ENCODE measurements at places on chromosomes 2 and 18.

DNA sequence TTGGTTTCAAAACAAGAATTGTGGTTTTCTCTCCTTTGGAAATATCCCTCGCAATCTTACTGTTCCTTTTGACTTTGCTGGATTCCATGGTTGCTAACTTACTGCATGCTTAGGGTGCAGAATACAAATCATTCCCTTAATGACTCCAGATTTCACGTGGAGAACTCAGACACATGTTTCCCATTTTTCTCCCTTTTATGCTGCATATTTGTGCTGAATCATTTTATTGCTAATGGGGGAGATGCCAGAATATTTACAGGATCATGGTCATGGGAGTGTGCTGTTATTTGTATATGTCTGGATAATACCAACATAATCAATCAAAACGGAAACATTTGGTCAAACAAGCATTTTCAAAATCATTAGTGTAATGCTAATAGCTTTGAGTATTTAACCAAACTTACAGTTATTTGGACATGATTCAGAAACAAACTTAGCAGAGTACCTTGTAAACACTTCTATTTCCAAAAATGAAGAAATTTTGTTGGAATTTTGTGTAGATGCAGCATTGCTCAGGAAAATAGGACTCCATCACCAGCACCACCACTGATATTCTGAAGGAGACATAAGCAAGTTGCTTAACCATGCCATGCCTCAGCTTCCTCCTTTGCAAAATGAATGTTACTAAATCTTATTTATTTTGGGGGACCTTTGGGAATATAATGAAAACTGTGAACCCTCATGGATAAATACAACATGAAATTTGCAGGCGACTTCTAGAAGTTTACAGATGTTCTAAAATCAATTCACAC is 122.5 kb upstream of the RND3 start:
- DNase-seq, result no peak

GRCh38 chr2:157748371-157749142 is 119.9 kb upstream of the ACVR1C start:
- no peak for DNase-seq

- DNase-seq, result no peak
Observed at GRCh38 chr2:12488352-12489318, 228.1 kb upstream of the TRIB2 start.

DNA sequence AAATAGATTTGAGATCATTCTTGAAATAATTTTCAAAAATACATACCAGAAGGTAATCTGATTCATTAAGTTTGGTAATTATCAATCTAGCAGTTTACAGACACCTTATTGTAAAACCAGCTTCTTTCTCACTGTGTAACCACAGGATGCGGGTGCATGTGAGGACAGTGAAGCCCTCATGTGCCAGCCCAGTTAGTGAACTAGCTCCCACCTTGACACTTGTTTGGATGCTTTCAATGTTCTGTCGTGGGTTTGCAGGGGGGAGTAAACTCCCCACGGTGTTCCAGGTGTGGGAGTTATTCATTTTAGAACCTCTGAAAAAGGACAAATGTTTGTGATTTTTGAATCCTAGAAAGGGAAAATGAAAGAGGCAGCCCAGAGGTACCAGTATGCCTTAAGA is 59.0 kb downstream of the WDSUB1 start:
- no peak for DNase-seq

- no peak for DNase-seq
Observed at GRCh38 chr18:46770708-46771107, 13.9 kb upstream of the ST8SIA5 start.

DNA sequence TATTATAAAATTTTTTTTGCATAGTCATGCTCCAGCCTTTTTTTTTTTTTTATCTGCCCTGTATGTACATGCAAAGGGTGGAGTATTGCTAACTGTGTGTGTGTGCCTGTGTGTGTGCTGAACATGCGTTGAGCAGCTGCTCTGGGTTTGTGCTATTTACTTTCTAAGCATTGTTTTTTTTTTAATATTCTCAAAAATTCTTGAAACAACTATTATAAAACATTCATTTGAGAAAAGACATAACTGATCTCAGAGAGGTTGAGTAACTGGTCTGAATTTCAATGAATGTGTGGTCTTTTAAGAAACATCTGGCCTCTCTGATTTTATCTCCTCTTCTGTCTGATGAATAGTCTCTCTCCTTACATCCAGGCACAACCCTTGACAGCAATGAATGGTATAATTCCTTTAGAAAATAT is 366.0 kb upstream of the SLC14A2 start:
- no peak for DNase-seq

DNA sequence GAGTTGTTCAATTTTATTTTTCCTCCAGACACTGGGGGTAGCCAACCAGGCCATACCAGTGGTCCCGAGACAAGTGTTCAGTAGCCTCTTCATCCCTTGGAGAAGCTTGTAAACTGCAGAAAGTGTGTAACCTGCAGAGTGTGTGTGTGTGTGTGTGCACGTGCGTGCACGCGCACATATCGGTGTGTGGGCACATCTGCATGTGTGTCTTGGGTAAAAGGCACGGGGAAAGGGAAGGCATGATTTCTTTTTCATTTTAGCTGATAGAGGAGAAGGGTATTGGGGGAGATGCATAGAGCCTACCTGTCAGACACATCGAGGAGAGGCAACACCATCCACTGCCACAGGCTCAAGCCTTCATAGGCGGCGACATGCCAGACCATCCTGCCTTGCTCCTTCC is 181.4 kb downstream of the CLIP4 start:
- DNase-seq, result no peak

DNA sequence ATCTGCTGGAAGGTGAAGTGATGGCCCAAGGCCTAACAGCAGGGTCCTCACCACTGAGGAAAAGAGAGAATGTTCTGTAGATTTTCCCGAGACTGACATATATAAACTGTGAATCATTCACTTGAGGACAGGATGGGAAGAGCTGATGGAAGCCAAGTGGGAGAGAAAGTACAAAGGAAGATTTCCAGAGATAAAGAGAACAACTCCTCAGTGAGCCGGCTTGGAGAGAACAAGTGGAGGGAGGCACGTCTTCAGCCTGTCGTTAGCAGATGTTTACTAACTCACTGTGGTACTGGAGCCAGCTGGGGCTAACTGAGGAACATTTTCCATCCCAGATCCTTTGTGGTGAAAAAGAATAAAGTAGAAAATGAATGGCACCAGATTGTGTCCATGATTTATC is 552.9 kb upstream of the TNP1 start:
- no peak for DNase-seq

DNA sequence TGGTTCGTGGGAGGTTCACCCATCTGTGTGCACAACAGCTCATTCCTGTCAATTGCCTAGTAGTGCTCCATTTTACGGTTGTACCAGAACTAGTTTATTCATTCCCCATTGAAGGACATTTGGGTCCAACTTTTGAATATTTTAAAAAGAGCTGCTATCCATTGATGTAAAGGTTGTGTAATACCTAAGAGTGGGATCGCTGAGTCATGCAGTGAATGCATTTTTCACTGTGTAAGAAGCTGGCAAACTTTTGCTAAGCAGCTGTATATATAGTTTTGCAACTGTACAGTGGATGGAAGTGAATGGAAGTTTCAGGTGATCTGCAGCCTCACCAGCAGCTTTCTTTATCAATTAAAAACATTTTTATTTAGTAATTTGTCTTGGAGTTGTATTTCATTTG is 104.5 kb downstream of the DCDC2C start:
- DNase-seq, result no peak

DNA sequence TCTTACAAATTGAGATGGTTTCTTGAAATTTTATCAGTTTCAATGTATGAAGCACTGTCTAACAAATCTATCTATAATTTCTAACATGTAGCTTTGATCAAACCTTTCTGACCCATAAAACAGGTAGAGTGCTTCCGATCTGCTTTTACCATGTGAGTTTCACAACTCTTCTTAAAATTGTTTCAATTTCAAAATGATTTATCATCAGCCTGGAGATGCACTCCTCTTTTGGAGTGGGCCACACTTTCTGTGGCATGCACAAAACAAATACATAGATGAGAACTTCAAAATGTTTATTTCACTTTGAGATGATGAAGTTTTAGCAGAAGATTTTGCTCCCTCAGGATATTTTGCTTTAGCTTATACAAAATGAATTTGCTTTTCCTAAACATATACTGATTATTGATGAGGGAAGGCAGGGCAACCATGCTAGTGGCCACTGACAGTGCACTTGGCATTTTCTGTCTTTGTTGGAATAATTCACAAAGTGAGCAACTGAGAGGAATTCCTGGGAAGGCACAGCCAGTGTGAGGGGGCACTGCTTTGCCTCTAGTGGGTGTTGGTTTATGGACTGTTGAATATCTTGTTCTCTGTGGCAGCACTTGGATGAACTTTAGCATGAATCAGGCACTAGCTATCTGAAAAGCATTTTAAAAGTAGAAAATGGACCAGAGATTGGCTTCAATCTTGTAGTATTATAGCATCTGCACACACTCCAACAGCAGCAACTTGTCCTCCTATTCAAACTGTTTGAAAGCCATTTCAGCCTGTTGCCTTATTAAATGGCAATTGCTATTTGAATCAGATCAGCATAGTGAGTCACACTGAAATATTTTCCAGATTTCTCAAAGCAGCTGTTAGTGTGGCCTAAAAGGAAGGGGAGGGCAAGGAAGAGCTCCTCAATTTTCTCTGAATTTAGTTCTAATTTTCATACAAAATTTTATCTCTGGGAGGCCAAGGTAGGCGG is 193.2 kb downstream of the CCDC85A start:
- DNase-seq, result no peak

GRCh38 chr2:66495788-66496640 is 61.1 kb downstream of the MEIS1 start:
- DNase-seq, result no peak

DNA sequence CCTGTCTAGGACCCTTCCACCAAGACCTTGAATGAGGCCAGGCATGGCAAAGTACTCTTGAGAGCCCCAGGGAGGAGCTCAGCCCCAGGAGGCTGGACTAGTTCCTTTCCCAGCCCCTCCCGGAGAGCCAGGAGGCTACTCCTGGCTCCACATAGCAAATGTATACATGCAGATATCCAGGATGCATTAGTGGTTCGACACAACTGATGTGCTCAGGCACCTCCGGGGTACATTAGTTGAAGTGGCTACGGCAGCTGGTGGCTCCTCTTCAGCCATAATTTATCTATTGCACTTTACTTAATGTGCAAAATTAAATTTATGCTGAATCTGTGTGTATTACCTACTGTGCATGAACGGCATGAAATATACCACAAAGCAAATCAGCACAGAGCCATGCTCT is 182.8 kb upstream of the MEIS1 start:
- DNase-seq, result no peak

DNA sequence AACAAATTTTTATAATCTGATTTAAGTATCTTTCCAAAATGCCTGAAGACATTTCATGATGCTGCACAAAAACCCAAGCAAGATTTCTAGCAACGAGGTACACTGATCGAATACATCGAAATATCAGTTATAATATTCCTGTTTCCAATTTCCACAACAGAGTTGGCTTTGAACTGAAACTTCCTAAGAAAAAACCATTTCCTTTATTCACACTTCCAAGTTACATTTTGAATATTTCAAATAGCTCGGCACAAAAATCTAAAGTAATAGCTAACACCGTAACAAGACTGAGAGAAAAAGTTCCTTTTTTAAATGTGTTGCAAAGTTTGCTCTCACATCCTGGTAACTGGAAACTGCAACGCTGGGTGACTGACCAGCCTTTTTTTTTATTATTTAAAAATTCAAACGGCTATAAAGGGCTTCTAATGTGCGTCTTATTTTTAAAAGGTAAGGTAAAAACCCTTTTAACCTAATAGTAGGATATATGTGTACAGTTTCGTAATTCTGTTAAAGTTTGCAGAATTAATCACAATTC is 1.7 kb downstream of the HNRNPLL start:
- DNase-seq, result no peak

DNA sequence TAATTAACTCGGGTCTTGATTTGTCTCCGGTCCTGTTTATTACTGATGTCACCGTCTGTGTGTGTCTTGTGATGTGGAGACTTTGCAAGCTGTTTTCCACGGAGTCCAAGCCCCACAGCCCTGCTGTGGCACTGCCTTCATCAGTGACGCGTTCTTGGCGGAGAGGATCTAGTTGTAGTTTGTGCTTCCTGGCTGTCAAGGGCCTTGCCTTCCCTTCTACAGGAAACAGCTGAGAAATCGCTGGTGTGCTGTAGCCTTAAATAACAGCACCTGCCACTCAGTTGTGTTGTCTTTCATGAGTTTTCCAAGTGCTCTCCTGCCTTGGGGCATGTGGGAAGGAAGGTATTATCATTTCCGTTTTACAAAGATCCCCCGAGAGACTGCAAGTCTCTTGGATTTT is 26.3 kb downstream of the CTIF start:
- DNase-seq, result no peak

DNA sequence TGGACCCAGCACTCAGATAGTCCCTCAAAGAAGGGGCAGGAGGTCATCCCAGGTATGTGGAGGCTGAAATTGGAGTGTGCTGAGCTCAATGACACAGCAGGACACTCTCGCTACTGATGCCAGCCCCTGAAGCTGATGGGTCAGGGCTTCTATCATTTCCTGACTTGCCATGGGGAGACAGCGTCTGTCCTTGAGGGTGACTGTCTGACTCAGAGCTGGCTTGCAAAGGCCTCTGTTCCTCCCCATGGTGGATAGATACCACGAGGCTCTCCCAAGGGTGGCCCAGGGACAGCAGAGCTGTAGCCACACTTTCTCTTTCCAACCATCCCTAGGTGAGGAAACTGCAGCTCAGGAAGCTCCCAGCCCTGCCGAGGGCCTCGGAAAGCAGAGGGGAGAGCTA is 10.8 kb downstream of the ALPG start:
- DNase-seq, result no peak

GRCh38 chr2:199118673-199119112 is 339.0 kb downstream of the SATB2 start:
- DNase-seq, result no peak

- DNase-seq, result no peak
Observed at GRCh38 chr18:34911661-34912384, 129.4 kb upstream of the MAPRE2 start.

DNA sequence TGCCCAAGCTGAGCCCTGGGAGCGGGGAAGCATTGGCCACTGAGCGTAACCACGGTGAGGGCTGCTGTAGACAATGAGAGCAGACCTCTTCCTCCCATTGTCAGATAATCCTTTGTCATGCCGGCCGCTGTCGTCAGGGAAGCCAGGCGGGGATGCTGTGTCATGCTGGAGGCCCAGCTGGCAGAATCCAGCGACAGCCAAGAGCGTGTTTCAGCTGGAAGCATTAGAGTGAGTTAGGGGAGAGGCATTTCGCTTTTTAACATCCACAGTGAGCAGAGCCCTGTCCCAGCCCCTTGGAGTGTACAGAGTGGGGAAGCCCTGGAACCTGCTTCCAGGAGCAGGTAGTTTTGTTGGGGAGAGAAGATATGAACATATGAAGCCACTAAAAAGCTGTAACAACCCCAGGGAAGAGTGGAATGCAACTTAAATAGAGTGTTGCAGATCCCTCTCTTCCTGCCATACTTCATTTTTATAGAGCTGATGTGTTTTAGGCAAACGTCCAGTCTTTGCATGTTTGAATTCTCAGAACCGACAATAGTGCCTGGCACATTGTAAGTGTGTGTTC is 7.0 kb downstream of the CTIF start:
- no peak for DNase-seq
